ENCODE measurements at places on chromosomes 3 and 15. TPM values are rescaled to one million over a fixed set of nuclear protein-coding genes. Genes with fewer than 3 reads are reported as not detected.

ADCY5 gene
- not detected for total RNA-seq

GPR176 gene
- 75.9 TPM for total RNA-seq

GADL1 gene
- total RNA-seq: not detected

CNTN3 gene
- not detected for total RNA-seq

FAM227B gene
- 6.5 TPM for total RNA-seq

TM6SF1 gene
- 1.1 TPM for total RNA-seq

FAM107A gene
- 0.42 TPM for total RNA-seq

CRYGS gene
- total RNA-seq: 0.47 TPM

LRRC2 gene
- 1.1 TPM for total RNA-seq

RBP2 gene
- total RNA-seq: not detected

GCSAM gene
- not detected for total RNA-seq

NAALADL2 gene
- total RNA-seq: 5.1 TPM

TRIM42 gene
- total RNA-seq: not detected

MUC20 gene
- total RNA-seq: not detected

ADGRG7 gene
- not detected for total RNA-seq

IQCF5 gene
- not detected for total RNA-seq

TM4SF1 gene
- total RNA-seq: 207 TPM

ZNF774 gene
- 1.6 TPM for total RNA-seq

GOLGA6A gene
- total RNA-seq: not detected

OR5K2 gene
- total RNA-seq: not detected

SCG3 gene
- not detected for total RNA-seq

GATA2 gene
- 36.3 TPM for total RNA-seq

NANOGP8 gene
- not detected for total RNA-seq

ZDHHC23 gene
- 10.9 TPM for total RNA-seq

ULK3 gene
- 15.3 TPM for total RNA-seq

TGM5 gene
- not detected for total RNA-seq

PLSCR4 gene
- total RNA-seq: 20.4 TPM

GFM1 gene
- total RNA-seq: 57.5 TPM

TICRR gene
- total RNA-seq: 6.6 TPM

XCR1 gene
- total RNA-seq: not detected

BNC1 gene
- total RNA-seq: not detected

PEX11A gene
- total RNA-seq: 10.7 TPM

CMTM8 gene
- 4.6 TPM for total RNA-seq

U2SURP gene
- total RNA-seq: 83.3 TPM

NR2E3 gene
- not detected for total RNA-seq

IL16 gene
- total RNA-seq: not detected

AMOTL2 gene
- total RNA-seq: 71.9 TPM

XYLB gene
- 2.2 TPM for total RNA-seq

GRK7 gene
- not detected for total RNA-seq

ACAN gene
- not detected for total RNA-seq

CCR4 gene
- total RNA-seq: not detected

CELF6 gene
- not detected for total RNA-seq

GJD2 gene
- not detected for total RNA-seq

IMPG2 gene
- total RNA-seq: under 0.01 TPM

FNDC3B gene
- 55.0 TPM for total RNA-seq

TYRO3 gene
- 5.3 TPM for total RNA-seq

CPLX3 gene
- total RNA-seq: not detected

BAHD1 gene
- 16.6 TPM for total RNA-seq

PLA2G4B gene
- total RNA-seq: not detected

ANKRD63 gene
- not detected for total RNA-seq

CCK gene
- not detected for total RNA-seq

PRSS50 gene
- not detected for total RNA-seq

USP13 gene
- 15.6 TPM for total RNA-seq

PARP9 gene
- 192 TPM for total RNA-seq

SHC4 gene
- 1.0 TPM for total RNA-seq
